ENCODE measurements at places on chromosomes 2 and 18. TPM values are rescaled to one million over a fixed set of nuclear protein-coding genes. Genes with fewer than 3 reads are reported as not detected.

DNA sequence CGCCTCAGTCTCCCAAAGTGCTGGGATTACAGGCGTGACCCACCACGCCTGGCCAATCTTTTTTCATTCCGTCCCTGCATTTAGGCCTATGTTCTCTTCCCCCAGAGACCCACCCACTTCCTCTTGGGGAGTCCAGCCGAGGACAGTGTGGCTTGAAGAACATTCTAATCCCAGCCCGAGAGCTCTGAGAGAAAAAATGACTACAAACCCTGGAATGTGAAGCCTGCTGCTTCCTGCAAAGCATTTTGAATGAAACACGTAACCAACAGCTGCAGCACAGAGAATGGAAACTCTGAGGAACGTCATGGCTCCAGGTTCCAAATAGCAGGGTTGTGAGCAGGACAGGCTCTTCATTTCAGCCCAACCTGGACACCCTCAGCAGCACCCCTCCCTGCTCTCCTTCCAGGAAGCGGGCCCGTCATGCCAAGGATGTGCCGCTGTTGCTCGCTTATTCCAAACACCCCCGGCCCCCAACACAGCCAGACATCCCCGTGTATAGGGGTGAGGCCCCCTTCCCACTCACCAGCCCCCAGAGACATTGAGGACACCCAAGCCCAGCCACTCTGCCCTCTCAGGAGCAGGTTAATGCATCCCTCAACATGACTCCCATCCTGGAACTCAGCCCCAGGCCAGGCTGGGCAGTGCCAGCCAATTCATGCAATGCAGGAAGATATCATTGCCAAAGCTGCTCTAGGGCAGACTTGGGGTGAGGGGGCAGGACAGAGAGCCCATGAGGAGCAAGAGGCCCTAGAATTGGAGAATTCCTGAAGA is 139.8 kb downstream of the ZFP36L2 start:
- no peak for DNase-seq

Gene GPR17
- not detected for total RNA-seq

- no peak for DNase-seq
Measured at GRCh38 chr2:46672752-46673151, 193.4 kb downstream of the TMEM247 start.

DNA sequence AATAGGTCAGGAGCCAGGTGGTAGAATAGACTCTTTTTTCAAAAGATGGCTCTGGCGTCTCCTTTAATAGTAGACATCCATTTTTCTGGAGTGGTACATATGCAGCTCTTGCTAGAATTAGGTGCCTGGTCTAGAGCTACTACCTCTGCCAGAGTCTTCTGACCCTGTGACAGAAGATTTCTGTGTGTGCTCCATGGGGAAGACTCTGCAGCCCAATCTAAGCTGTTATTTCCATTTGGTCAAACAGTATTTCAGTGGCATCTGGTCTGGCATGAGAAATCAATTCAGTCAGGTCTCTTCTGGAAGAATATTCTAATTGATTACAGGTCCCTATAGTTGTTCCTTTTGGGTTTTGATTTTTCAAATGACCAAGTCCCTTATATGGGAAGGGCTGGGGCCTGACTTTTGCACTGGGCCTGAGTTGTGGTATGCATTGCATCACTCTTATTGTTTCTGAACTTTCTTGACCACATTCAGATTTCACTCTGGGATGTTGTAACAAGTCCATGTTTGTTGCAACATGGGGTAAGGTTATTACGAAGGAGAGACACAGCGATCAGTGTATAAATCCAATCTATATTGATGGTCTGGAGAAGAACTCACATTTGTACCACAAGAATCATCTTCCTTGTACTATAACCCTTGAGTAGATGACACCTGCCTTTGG is 12.1 kb downstream of the MXD1 start:
- DNase-seq = no peak

Gene GRHL1
- total RNA-seq = 9.7 TPM

GRCh38 chr2:219769090-219769910 is 141.9 kb downstream of the SLC4A3 start:
- no peak for DNase-seq

DNA sequence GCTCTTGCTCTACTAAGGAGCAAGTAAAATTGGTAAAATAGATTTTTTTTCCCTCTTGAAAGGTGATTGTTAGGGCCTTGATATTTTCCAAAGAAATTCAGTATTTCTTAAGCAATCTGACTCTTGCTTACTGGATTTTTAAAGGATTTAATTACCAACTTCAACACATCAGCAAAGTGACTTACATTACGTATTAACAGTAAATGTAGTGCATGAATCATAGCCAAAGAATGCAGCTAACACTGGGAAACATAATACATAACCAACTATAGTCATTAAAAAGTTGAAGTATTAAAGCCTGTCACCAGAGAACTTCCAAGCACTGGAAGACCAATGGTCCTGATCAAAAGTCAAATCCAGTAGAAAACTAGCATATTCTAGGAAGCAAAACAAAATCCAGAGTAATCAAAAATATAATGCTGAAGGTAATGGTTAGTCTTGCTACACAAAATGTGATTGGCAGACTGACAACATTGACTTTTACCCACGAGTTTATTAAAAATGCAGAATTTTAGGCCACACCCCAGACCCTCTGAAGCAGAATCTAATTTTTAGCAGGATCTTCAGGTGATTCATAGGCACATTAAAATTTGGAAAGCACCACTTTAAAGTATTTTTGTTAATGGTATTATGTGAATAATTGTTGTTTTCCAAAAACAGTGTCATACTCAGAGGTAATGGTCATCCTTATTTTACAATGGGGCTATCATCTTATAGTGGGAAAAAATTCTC is 31.8 kb upstream of the CAVIN2 start:
- no peak for DNase-seq

Gene FBXO36
- total RNA-seq = 5.1 TPM

- no peak for DNase-seq
Measured at GRCh38 chr2:135052997-135053474, 944 bp downstream of the RAB3GAP1 start.

Data from mesothelial cell of epicardium (in vitro differentiated cells).